ENCODE measurements at places on chromosomes 5 and 9. TPM values are rescaled to one million over a fixed set of nuclear protein-coding genes. Genes with fewer than 3 reads are reported as not detected.

Gene BARHL1
- total RNA-seq: not detected

DNA sequence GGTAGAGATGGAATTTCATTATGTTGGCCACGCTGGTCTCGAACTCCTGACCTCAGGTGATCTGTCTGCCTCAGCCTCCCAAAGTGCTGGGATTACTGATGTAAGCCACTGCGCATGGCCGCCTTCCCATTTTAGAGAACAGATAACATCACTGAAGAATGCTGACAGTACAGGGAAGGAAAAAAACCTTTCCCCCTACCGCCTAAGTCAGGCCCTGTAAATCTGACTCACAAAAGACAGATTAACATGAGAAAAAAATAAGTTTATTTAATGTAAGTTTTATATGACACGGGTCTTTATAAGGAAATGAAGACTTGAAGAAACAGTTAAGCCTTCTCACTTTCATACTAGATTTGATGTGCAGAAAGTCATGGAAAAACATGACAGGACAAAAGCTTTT is 227.2 kb upstream of the ZNF608 start:
- no peak for DNase-seq

- DNase-seq: no peak
Observed at GRCh38 chr5:107653685-107654084, 17.1 kb downstream of the EFNA5 start.

GRCh38 chr9:2663461-2664173 is 42.0 kb downstream of the VLDLR start:
- DNase-seq: no peak

DNA sequence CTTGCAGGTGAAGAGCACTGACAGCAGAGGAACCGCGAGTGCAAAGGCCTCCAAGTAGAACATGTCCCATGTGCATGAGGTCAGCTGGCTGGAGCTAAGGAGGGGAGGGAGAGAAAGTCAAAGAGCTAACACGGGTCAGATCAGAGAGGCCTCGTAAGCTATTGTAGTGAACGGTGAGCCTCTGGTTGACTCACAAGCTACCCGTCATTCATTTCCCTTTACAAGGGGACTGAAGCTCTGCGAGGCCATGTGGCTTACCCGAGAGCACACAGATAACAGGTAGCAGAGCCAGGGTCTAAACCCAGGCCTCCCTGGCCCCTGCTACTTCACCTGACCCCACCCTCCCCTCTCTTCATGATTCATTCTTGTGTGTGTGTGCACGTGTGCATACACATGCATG is 152.7 kb upstream of the ADRA1B start:
- no peak for DNase-seq

GRCh38 chr9:27154908-27155307 is 45.9 kb downstream of the TEK start:
- DNase-seq: no peak

GRCh38 chr5:1561402-1561929 is 37.7 kb upstream of the LPCAT1 start:
- no peak for DNase-seq

GRCh38 chr5:88662846-88663245 is 220.1 kb downstream of the MEF2C start:
- DNase-seq: no peak

DNA sequence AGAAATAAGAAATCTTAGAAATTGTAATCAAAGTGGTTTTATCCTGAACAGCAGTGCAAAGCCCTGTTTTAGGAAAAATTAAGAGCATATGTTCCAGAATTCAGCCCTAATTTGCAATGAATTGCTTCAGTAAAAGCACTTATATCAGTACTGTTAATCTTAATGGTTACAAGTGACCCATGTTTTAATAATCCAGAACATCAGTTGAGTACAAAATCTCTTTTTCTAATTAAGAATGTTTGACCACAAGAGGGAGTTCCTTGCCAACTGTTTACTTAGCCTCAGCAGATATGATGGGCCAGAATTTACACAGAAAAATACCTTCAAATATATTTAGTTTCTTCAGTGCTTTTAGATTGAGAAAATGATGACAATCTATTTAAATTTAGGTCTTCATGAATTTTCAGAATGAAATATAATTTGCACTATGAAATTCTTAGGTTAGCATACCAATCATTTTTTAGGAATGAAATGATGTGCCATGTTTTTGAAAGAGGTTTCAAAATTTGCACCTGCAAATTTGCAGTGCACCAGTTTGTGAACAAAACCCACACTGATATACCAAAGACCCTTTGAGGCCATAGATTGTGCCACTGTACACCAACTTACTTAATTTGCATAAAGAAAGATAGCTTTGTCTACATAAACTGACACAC is 926.3 kb upstream of the ARRDC3 start:
- DNase-seq: no peak
